ENCODE measurements at places on chromosomes 6 and 20.

DNA sequence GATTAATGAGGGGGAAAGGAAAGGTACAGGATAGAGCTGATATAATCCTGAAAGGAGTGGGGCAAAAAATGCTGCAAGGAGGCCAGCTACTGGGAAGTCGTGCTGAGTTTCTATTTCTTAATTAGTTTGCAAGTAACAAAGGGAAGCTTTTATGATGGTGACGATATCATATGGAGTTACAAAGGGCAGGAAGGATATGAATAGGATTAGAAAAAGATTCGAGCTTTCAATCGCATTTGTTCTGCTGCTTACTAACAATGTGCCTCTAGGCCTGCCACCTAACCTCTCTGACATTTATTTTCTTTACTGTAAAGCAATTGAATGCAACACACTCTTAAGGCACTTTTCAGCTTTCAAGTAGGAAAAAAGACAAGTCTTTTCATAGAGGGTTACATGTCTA is 219.2 kb downstream of the CLVS2 start:
- H3K27ac ChIP-seq = no peak overlapping the region
- DNase-seq = no peak
- no peaks in the 10 kb centered on the region for H3K4me1 ChIP-seq
- H3K4me3 ChIP-seq = no peak overlapping the region
- H3K27me3 ChIP-seq = no peaks in the 10 kb centered on the region
- H3K36me3 ChIP-seq = no peaks in the 10 kb centered on the region

- H3K4me1 ChIP-seq = no peaks in the 10 kb centered on the region
- no peak for DNase-seq
- H3K27me3 ChIP-seq = no peaks in the 10 kb centered on the region
- H3K36me3 ChIP-seq = no peaks in the 10 kb centered on the region
- no peak overlapping the region for H3K27ac ChIP-seq
- H3K4me3 ChIP-seq = no peak overlapping the region
Observed at GRCh38 chr6:10163203-10163962, 251.5 kb downstream of the TFAP2A start.

GRCh38 chr6:62043084-62043483 is 242.9 kb downstream of the KHDRBS2 start:
- no peaks in the 10 kb centered on the region for H3K4me1 ChIP-seq
- no peak for DNase-seq
- H3K27ac ChIP-seq = no peak overlapping the region
- H3K4me3 ChIP-seq = no peak overlapping the region

DNA sequence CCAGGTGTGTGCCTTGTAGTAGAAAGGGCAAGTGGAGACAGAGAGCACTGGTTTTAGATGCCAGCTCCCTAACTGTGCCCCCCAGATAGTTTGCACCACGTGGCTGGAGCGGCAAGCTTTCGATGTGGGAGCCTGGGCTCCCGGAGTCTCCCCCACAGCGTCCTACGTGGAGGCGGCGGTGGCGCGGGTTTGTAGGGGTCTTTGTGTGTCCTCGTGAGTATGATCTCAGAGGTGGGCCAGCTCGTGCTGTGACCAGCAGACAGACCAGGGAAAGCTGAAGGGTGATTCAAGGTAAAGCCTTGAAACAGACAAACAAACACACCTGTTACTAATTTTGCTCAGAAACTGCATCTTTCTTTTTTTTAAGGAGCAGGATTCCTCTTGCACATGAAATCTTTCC is 5.6 kb upstream of the KCNK16 start:
- H3K4me1 ChIP-seq = no peaks in the 10 kb centered on the region
- no peak overlapping the region for H3K27ac ChIP-seq
- no peak for DNase-seq
- no peaks in the 10 kb centered on the region for H3K36me3 ChIP-seq

DNA sequence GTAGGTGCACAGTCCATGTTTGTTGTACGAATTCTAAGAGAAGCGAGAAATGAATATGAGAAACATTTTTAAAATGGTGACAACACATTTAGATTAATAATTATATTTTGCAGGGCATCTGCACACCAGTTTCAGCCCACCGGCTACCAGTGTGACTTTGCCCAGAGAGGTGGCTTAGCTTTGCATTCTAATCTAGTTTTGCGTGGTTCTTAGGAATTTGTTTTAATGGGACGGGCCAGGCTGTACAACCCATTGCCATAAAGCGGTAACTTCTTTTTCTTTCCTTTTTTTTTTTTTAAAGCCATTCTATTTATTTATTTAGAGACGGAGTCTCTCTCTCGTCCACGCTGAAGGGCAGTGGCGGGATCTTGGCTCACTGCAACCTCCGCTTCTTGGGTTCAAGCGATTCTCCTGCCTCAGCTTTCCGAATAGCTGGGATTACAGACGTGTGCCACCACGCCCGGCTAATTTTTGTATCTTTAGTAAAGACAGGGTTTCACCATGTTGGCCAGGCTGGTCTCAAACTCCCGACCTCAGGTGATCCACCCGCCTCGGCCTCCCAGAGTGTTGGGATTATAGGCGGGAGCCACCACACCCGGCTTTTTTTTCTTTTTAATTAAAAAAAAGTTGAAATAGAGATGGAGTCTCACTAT is 829 bp downstream of the MANBAL start:
- H3K4me3 ChIP-seq = peak overlapping the region; percentile 88
- peaks cover 35% of the 10 kb centered on the region for H3K4me1 ChIP-seq
- no peak for DNase-seq
- peak overlapping the region; percentile 94 for H3K27ac ChIP-seq

- no peaks in the 10 kb centered on the region for H3K36me3 ChIP-seq
- peak overlapping the region; percentile 27 for H3K27ac ChIP-seq
- no peak overlapping the region for H3K4me3 ChIP-seq
- H3K4me1 ChIP-seq = peaks cover 26% of the 10 kb centered on the region
- no peak for DNase-seq
- peaks cover 5% of the 10 kb centered on the region for H3K27me3 ChIP-seq
Observed at GRCh38 chr6:13273202-13273930, 55.0 kb downstream of the TBC1D7 start.

DNA sequence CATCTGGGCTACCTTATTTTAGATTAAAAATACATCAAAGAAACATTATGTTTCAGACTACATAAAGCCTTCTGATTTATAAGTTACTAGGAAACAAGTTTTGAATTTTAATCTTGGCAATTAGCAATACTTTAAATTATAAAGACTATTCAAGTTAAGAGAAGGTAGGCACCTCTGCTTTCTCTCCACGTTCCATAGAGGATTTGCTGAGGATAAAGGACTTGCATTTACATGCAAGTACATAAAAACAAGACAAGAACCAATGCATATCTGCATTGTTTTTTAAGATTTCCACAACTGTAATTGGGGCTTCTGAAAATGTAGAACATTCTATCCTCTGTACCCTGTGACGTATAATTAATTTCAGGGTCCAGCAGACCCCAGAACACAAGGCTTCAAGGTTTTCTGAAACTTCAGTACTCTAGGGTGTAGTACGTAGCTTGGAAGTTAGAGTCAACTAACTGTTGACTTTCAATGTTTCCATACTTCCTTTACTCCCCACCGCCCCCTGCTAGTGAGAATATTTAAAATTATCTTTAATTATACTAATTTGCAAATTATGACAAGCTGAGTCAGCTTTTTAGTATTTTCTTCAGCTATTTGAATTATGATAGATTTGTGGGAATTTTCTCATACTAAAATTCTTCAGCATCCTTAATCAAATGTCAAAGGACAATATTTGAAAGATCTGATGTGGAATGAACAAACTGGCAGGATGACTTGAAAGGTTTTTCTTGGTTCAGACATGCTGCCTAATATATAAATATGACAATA is 82.8 kb downstream of the PKIB start:
- no peaks in the 10 kb centered on the region for H3K4me1 ChIP-seq
- H3K27me3 ChIP-seq = no peaks in the 10 kb centered on the region
- no peak overlapping the region for H3K27ac ChIP-seq
- no peak for DNase-seq

- H3K27me3 ChIP-seq = no peaks in the 10 kb centered on the region
- H3K36me3 ChIP-seq = peaks cover 3% of the 10 kb centered on the region
- peaks cover 25% of the 10 kb centered on the region for H3K4me1 ChIP-seq
- no peak for DNase-seq
Observed at GRCh38 chr6:105902401-105903031, 183.6 kb upstream of the PRDM1 start.

DNA sequence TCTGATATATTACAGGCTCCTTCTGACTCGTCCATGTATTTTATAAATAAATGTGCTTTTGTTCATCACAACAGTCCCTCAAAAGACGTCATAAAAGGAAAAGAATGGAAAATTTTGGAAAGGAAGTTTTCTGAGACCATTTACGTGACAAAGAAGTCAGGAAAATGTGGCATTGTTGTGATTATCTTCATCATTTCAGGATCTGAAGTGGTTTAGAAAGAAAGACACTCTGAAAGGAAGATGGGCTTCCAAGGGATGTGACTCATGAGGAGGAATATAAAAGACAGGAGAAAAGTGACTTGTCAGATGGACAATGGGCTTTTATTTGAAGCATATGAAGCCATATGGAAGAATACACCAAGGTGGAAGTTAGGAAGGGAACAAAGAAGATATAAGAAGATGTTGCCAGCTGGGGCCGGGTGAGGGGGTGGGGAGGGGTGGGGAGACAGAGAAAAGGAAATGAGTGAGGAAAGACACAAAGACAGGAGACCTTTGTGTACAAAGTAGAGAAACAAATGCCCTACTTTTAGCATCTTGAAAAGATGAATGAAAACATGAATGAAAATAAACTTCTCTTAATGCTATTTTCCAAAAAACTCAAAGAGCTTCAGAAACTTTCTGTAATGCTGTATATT is 190.3 kb upstream of the PREP start:
- no peaks in the 10 kb centered on the region for H3K27me3 ChIP-seq
- H3K4me1 ChIP-seq = peaks cover 54% of the 10 kb centered on the region
- H3K27ac ChIP-seq = no peak overlapping the region
- H3K36me3 ChIP-seq = peaks cover 11% of the 10 kb centered on the region
- DNase-seq = no peak
- no peak overlapping the region for H3K4me3 ChIP-seq

DNA sequence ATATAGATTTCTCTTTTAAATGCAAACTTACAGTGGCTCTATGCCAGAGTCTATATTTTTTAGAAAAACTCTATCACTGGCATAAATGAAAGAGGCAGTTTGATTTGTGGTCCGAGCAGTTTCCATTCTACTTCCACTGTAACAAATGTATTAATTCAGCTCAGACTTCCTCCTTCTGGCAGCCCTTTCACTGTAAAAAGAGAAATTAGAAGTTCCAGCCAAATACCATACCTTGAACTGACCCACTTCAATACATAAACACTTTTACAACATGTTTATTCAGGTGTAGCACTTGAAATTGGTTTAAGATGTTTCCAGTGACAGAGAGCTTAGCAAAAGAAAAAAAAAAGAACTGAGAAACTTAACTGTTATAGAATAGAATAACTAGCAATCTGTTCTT is 99.3 kb downstream of the BMP5 start:
- no peaks in the 10 kb centered on the region for H3K4me1 ChIP-seq
- no peaks in the 10 kb centered on the region for H3K27me3 ChIP-seq
- DNase-seq = no peak
- no peaks in the 10 kb centered on the region for H3K36me3 ChIP-seq

- no peaks in the 10 kb centered on the region for H3K27me3 ChIP-seq
- H3K27ac ChIP-seq = peak overlapping the region; percentile 68
- H3K4me3 ChIP-seq = peak overlapping the region; percentile 98
- H3K4me1 ChIP-seq = peaks cover 49% of the 10 kb centered on the region
- H3K36me3 ChIP-seq = peaks cover 21% of the 10 kb centered on the region
Observed at GRCh38 chr6:137219664-137220252, 573 bp upstream of the IFNGR1 start.

DNA sequence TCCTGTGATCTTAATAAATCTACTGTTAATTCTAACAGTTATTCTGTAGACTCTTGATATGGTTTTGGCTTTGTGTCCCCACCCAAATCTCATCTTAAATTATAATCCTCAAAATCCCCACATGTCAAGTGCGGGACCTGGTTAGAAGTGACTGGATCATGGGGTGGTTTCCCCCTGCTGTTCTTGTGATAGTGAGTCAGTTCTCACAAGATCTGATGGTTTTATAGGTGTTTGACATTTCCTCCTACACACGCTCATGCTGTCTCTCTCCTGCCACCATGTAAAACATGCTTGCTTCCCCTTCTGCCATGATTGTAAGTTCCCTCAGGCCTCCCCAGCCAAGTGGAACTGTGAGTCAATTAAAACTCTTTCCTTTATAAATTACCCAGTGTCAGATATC is 10.5 kb upstream of the EPB41L2 start:
- H3K27ac ChIP-seq = no peak overlapping the region
- no peaks in the 10 kb centered on the region for H3K36me3 ChIP-seq
- H3K4me3 ChIP-seq = no peak overlapping the region
- no peaks in the 10 kb centered on the region for H3K4me1 ChIP-seq

- peak overlapping the region; percentile 57 for H3K27ac ChIP-seq
- H3K4me3 ChIP-seq = no peak overlapping the region
- no peak for DNase-seq
- H3K27me3 ChIP-seq = peaks cover 9% of the 10 kb centered on the region
- peaks cover 14% of the 10 kb centered on the region for H3K4me1 ChIP-seq
- no peaks in the 10 kb centered on the region for H3K36me3 ChIP-seq
Observed at GRCh38 chr6:47203266-47203937, 106.3 kb downstream of the TNFRSF21 start.

DNA sequence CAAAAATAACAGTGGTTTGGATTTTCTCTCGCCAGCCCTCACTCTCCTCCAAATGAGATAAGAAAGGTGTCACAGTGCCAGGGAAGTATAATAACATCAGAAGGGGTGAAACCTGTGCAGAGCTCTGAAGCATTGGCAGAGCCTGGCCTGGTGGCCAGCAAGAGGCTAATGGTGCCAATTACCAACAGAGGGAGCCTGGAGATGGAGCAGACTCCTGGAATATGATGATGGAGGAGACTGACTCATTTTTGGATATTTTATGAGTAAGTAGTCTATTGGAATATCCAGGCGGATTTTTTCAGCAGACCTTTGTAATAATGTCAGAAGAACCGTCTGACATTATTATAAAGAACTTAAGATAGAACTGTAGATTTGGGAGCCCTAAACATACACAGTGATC is 442.6 kb upstream of the MARCKS start:
- no peak for DNase-seq
- no peak overlapping the region for H3K27ac ChIP-seq
- no peaks in the 10 kb centered on the region for H3K27me3 ChIP-seq
- no peaks in the 10 kb centered on the region for H3K4me1 ChIP-seq
- no peak overlapping the region for H3K4me3 ChIP-seq

GRCh38 chr20:22629927-22630326 is 45.6 kb upstream of the FOXA2 start:
- H3K36me3 ChIP-seq = no peaks in the 10 kb centered on the region
- DNase-seq = no peak
- no peak overlapping the region for H3K4me3 ChIP-seq

Measured in activated T-helper 2 cell treated with anti-CD3 and anti-CD28 coated beads, Interferon-gamma antibody, Interleukin-2, Interleukin-4, amounts not matched to agents 10 μg/mL and 5 μg/mL and 100 μg/mL, durations not matched to agents 14 hours and 24 hours and 36 hours (primary cell).